Fibroblast of skin of left quadriceps (primary cell): ENCODE measurements at places on chromosomes 12 and 14.

DNA sequence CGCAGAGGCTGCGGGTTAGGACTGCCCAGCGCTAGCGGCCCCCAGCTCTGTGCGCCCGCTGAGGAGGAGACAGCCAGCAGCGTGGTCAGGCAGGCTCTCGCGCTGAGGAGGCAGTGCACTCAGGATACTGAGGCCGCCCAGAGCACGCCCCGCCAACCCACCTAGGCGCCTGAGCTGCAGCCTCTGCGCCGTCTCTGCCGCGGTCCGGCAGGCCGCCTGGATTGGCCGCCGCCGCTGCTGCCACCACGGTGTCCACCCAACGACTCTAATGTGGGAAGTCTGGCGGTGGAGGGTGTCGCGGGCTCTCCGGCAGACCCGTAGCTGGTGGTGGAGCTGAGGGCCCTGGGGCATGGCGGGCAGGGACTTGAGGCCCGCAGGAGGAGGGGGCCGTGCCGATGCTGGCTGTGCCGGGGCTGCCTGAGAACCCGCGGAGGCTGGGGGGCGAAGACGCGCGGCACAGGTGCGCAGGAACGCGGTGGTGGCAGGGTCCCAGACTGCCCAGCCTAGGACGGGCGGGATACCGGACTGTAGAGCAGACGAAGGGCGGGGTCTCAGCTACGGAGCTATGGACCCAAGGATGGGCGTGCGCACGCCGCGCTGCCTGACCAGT lies 69.9 kb downstream of the ASCL4 start:
- no peak for DNase-seq

- peak; percentile 79 for DNase-seq
These were observed 106.8 kb downstream of the ZFC3H1 start for GRCh38 chr12:71556875-71557274.

- no peak for DNase-seq
These were observed 64.6 kb downstream of the SUSD6 start for GRCh38 chr14:69675877-69676416.

DNA sequence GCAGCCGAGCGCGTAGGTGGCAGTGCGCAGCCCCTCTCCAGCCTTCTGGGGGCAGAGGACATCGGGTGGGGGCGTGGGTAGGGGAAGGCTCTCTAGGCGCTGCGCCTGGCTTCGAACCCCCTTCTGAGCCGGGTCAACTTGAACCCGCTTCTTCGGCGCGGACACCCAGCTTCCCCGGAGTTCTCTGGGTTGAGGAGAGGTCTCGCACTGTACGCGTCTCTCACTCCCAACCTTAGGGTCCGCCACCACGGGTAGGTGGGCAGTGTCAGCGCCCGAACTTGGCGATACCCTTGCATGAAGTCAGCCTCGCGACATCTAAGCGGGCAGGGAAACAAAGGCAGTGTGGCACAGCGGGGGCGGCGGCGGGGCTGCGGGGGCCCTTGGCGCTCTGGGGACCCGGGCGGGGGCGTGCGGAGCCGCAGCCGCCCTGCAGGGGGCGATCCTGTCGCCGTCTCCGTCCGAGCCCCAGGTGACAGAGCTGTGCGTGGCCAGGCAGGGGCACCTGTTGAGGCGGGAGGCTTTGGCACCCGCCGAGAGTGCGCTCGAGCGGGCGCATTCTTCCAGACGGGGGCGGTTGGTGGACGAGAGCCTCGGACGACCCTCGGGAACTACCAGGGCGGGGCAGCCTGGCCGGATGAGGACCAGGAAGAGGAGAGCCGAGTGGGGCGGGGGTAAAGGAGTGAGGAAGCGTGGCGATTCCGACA lies 1.1 kb downstream of the GALNT16 start:
- DNase-seq, result no peak

DNA sequence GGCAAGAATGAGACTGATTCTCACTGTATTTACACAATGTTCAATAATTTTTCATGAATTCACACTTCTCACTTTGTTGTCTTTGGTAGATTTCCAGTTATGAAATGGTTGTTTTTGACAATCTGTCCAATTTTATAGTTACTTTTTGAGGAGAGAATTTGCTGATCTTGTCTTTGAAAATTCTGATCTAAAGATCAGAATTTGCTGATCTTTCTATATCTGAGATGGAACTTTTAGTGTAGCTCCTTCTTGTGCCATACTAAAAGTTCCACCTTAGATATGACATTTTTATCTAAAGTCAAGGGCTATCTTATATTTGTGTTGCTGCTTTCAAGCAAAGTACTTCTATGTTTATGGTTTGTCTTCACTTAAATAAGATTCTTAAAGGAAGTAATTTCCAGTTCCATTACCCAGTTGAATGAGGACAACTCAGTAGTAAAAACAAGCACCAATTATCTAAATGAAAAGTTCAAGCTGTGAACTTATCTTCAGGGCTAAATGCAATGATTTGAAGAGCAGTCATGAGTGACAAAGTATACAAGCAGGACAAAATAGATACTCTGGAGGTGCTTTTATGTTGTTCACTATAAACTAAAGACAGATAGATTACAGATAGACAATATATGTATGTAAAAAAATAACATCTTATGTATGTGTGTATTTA lies 76.4 kb upstream of the FOXG1 start:
- DNase-seq, result no peak

- no peak for DNase-seq
These were observed 7.7 kb downstream of the FOS start for GRCh38 chr14:75286313-75286712.

- DNase-seq, result no peak
These were observed 144.3 kb upstream of the FKBP4 start for GRCh38 chr12:2650261-2651067.

DNA sequence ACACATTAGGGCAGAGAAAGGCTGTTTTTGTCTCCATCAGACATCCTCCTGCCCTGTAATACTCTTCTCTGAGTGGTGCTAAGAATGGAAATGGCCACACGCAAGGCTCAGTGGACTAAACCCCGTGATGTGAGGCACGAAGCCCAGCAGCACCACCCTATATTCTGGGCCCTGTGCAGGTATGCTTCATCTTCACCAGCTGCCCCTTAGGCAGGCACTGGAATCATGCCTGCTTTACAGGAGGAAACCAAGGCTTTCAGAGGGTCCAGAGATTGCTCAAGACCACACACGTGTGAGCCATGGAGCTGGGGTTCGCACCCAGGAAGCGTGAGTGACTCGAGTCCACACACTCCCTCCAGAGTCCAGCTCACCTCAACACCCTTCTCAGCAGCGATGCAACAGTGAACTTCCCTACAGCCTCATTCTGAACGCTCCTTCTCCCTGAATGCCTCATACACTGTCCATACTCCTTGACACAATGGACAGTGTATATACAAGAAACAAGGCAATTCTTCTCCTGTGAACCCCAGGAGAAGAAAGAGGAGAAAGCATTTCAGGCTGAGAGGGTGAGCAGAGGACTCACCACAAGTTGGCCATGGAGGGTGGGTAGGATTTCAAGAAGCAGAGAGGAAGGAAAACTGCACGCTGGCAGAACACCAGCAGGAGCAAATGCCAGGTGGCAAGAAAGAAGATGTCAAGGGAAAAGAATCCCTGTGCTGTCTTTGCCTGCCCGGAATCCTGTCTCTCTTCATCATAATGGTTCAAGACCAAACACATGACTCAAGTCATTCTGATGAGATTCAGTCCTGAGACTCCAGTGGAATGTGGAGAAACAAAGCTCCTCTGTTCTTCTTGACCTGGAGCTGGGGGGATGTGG lies 39.1 kb downstream of the NT5DC3 start:
- DNase-seq, result no peak

GRCh38 chr14:75559451-75560222 lies 18.8 kb upstream of the FLVCR2 start:
- DNase-seq, result peak; percentile 34

GRCh38 chr12:125890366-125890905 lies 825.2 kb downstream of the AACS start:
- DNase-seq, result no peak

DNA sequence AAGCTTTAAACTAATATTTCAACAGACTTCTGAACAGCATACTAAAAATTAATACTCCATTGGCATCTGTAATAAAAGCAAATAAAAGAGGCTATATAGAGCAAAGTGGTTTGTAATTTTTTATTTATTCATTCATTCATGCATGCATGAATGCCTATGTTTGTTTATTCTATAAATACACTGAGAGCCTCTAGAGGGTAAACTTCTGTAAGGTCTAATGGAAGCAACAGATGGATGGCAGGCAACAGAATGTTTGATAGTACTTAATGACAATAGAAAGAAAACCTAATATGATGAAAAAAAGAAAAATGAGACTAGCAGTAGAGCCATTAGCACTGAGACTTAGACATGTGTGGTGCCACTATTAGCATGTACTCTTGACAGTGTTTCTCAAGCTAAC lies 253.1 kb downstream of the CCDC91 start:
- DNase-seq, result no peak

GRCh38 chr12:6215932-6216494 lies 15.8 kb downstream of the CD9 start:
- no peak for DNase-seq

- DNase-seq, result no peak
These were observed 27.7 kb upstream of the PEX5 start for GRCh38 chr12:7161811-7162210.

GRCh38 chr12:25761356-25761755 lies 197.1 kb upstream of the RASSF8 start:
- DNase-seq, result no peak

- no peak for DNase-seq
These were observed 3.4 kb upstream of the GPR19 start for GRCh38 chr12:12699345-12699744.

DNA sequence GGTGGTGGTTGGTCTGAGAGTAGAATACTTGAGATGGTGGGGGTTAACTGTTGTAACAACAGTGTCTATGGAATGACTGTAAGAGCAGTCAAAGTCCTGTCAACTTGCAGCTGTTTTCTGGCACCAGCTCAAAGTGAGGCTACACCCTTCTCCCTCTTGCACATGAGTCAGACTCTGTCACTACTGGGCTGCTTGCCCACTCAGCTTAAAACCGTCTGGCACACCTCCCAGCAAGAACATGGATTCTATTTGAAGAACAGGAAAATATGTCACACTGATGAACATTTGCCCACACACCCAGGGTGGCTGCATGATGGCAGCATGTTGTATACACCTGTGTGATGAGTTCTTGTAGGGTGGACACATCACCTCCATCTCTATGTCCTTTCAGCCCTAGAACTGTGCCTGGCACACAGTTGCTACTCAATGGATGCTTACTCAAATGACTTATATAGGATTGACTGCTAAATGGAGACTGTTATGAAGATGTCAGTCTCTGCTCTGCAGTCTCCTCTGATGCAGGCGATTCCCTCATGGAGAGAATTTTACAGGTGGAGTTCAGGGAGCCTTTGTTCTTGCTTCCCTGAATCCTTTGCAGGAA lies 19.3 kb upstream of the SERPINA6 start:
- DNase-seq, result peak; percentile 99

GRCh38 chr14:58873228-58873953 lies 235.6 kb downstream of the DACT1 start:
- DNase-seq, result no peak

GRCh38 chr12:57739914-57740538 lies 1.5 kb upstream of the AGAP2 start:
- DNase-seq, result no peak

- no peak for DNase-seq
These were observed 29.1 kb upstream of the APOF start for GRCh38 chr12:56391721-56392120.

- no peak for DNase-seq
These were observed 251.6 kb upstream of the ALG10 start for GRCh38 chr12:33770652-33771051.

DNA sequence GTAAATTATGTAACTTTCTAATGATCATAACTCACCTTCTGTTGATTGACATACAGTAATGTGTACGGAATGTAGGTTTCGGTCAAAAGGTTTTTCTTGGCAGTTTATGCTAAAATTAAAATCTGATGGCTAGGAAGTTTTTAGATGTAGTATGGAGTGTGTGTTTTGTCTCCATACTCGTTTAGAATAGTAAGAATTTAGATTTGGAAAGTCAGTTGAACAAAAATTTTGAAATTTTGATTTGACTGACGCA lies 859 bp downstream of the PALS1 start:
- DNase-seq, result no peak

DNA sequence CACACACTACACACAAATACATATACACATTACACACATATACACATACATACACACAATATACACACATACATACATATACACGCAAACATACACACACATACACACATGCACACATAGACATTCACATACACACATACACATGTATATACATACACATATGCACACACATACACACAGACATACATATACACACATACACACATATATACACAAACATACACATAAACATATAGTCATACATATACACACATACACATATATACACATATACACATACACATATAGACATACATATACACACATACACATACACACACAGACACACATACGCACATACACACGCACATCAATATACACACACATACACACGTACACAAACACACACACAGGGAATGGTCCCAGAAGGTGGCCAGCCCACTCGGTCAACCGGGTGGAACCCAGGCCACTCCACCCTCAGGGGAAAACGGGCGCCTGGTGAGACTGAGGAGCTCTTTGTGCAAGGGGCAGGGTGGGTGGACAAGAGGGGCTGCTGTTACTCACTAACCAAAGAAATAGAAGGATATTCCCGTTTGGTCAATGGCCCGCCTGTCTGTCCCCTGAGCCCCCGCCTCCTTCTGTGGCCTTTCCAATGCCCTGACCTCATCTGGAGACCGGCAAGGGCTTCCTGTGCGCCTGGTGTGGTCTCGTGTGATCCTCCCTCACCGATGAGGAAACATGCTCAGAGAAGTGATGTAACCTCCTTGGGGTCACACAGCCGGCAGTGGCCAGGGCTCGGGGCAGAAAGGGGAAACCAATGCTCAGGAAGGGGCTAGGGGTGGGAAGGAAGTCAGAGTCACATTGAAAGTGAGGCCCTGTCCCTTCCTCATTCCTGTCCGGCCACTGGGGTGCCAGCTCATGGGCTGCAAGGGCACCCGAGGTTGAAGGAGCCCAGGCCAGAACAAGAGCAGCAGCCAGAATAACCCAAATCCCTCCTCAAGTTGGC lies 5.3 kb downstream of the TRPV4 start:
- DNase-seq, result no peak

DNA sequence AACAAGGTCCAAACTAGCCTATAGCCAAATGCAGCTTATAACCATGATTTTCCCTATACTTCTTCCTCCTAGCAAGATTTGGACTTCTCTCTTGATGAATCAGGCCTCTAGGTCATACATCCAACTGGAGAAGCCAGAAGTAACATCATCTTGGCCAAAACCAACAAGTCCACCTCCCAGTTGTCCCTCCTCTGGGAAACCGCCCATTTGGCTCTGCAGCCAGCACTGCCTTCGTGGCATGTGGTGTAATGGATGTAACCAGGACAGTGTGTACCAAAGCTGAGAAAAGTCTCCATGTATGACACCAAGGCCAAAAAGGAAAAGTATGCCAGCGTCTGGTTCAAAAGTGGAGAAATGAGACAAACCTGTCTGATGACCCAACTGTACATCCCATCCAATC lies 59.3 kb upstream of the VASH1 start:
- DNase-seq, result no peak

- no peak for DNase-seq
These were observed 57.2 kb downstream of the ESRRB start for GRCh38 chr14:76432827-76433752.

DNA sequence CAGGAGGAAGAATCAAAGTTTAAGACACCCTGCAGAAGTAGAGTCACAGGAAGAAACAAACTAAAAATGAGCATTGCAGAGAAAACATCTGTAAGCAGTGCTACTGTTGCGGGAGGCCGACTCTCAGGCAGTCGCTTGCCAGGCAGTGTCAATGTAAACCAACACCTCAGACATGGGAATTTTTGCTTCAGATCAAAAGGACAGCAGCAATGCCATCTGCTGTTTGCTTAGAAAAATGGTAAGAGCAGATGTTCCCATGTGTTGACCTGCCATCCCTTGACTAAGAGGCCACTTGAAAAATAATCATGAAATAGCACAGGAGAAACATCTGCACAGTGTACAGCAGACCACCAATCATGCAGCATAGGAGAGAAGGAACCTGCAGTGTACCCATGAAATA lies 196.6 kb downstream of the SLC25A21 start:
- no peak for DNase-seq
